ENCODE measurements at places on chromosomes 5 and 9.

GRCh38 chr5:56172241-56172640 lies 60.9 kb downstream of the ANKRD55 start:
- DNase-seq = no peak

DNA sequence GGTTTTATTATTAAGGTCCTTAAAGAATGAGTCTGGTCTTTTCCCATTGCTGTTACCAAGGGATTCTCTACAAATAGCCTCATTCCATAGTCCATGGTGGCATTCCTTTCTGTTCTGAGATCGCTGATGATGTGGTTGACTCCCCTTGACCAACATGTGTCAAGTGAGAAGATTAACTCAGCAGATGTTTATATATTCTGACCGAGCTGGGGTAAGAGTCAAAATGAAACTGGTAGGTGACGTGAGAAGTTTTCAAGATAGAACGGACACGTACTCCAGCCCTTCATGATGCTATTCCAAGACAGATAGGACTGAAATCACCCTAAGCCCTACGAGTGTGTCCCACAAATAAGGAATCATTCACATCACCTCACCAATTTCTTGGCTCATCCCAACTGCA lies 155.5 kb upstream of the WWC1 start:
- DNase-seq = peak; percentile 54

- DNase-seq = no peak
Measured at GRCh38 chr5:62143268-62144229, 162.5 kb upstream of the KIF2A start.

GRCh38 chr9:95725045-95725444 lies 150.4 kb upstream of the ERCC6L2 start:
- no peak for DNase-seq

- DNase-seq = no peak
Measured at GRCh38 chr5:93621327-93621798, 38.3 kb downstream of the NR2F1 start.
